ENCODE measurements at places on chromosomes 2 and 18.

DNA sequence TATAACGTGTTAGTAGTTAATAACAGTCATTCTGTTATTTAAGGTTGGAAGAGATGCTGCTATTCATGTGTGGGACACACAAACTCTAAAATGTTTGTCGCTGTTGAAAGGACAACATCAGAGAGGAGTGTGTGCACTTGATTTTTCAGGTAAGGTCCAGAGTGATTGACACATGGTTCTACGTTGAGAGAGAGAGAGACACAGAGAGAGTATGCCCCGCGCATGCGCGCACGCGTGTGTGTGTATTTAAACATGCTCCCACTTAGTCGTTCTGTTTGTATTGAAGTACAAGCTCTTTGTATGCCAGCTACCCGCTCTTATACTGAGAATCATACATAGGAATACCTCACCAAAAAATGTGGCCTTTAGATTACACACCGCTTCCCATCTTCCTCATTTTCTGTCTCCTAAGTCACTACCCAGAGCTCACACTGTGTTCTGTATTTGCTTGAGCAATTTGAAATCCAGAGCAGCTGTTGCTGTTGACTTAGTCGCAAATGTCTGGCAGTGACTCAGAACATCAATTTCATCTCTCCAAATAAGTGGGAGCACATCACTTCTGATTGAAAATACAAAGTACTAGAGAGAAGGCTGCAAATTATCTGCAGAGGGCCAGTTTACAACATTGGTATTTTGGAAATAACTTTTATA is 148.1 kb downstream of the EML6 start:
- no peak for DNase-seq

GRCh38 chr18:59802031-59802430 is 97.8 kb upstream of the PMAIP1 start:
- DNase-seq = no peak

DNA sequence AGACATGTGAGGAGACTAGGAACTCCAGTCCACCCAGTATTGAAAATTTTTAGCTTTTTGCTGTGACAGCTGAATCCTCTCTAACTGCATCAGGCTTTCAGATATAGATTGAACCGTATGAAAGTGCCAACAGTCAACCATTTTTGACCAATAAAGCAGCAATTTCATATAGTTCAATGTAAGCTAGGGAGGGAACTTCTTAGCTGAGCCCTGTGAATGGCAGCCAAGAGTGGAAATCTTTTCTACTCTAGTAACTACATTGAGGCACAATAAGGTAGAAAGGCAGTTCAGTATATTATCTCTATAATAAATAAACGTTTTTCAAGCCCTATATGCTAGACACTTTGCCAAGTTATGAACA is 96.3 kb upstream of the TANK start:
- DNase-seq = no peak

- DNase-seq = no peak
Measured at GRCh38 chr2:65277791-65278483, 50.3 kb downstream of the ACTR2 start.

GRCh38 chr2:33272001-33272400 is 204.4 kb upstream of the RASGRP3 start:
- no peak for DNase-seq

DNA sequence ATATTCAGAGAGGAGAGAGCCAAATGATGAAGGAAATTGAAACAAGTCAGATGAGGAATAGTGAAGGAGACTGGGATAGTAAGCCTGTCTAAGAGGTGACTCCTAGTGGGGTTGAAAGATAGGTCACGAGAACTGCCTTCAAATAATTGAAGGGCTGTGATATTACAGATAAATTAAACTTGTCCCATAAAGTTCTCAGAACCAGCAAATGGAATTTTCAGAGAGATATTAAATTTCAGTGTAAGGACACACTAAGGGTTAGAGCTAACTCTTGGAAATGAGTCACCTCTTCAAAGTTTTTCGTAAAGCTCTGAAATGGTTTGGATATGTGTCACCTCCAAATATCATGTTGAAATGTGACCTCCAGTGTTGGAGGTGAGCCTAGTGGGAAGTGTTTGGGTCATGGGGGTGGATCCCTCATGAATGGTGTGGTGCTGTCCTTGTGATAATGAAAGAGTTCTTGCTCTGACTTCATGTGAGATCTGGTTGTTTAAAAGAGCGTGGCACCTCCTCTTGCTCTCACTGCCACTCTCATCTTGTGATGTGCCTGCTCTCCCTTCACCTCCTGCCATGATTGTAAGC is 87.3 kb downstream of the BABAM2 start:
- peak; percentile 88 for DNase-seq

- DNase-seq = no peak
Measured at GRCh38 chr18:49524349-49524748, 37.3 kb upstream of the C18orf32 start.

- no peak for DNase-seq
Measured at GRCh38 chr2:176002688-176003210, 682 bp upstream of the LNPK start.

DNA sequence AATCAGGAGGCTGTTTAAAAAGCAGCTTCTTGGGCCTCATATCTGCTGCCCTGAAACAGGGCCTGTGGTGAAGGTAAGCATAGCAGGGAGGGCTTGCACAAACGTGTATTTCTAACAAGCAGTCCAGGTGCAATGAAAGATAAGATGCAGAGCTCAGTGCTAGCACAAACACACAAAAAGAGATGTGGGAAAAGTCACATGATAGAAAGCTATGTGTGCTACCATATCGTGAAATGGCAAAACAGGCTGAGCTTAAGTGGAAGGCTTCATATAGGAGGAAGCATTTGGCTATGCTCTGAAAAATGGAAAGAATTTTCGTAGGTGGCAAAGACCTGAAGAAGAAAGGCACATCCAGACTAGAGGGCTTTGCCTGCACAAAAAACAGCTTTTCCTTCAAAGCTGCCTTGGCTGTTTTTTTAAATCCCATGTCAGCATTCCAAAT is 10.2 kb downstream of the RSAD2 start:
- no peak for DNase-seq

GRCh38 chr2:182078988-182079602 is 93.4 kb downstream of the PPP1R1C start:
- DNase-seq = no peak

GRCh38 chr2:144320491-144320890 is 199.4 kb downstream of the ZEB2 start:
- DNase-seq = no peak

DNA sequence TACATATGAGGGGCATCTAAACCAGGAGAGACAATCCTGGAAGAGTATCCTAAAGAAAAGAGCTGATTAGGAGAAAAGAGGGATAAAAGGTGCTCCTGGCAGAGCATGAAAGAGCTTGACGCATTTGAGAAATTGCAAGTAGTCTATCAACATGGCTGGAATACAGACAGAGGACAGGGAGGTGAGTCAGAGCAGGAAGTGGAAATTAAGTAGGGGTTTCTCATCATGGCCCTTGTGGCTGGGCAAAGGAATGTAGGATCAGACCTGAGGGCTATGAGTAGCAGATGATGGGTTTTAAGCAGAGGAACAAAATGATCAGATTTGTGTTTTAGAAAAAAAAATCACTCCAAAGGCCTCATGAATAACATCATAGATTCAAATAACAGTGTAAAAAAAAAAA is 49.2 kb upstream of the UGP2 start:
- DNase-seq = peak; percentile 78

GRCh38 chr2:238466243-238466756 is 39.6 kb downstream of the ASB1 start:
- no peak for DNase-seq

DNA sequence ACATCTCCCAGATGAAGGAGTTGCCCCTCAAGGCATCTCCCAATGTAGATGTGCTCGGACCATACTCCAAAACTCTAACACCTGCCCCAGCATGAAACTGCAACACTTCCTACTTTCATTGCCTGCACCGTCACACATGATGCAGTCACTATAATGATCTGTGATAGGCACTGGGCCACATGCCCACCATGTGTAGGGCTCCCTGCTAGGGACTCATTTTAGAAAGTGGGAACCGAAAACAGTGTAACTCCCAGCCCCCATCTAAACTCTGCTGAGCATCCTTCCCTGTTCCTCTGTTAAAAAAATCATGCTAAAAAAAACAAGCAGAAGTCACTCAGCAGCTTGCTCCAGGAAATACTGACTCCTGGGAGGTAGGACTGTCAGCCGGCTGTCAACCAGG is 496.1 kb upstream of the RAB6C start:
- DNase-seq = no peak

GRCh38 chr2:240430595-240430994 is 4.9 kb upstream of the GPC1 start:
- DNase-seq = no peak

DNA sequence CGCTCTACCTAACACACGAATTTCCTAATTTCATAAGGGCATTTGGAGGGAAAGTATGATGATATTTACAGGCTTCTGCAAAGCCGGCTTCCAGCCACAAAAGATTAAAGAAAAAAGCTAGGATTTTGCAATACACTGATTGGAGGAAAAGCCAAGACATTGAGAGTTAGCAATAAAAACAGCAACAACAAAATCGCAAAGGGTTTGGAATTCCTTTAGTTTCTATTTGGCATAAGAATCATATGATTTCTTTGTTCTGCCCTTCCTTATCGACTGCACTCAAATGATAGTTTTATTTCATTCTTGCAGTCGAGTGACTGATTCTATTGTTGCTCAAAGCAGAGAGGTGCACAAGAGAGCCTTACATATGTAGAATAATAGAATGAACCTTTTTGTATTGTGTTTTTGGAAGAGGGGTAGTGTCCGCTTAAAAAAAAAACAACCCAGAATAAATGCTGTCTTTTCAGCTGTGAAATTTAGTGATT is 3.9 kb upstream of the ZNF532 start:
- DNase-seq = no peak

DNA sequence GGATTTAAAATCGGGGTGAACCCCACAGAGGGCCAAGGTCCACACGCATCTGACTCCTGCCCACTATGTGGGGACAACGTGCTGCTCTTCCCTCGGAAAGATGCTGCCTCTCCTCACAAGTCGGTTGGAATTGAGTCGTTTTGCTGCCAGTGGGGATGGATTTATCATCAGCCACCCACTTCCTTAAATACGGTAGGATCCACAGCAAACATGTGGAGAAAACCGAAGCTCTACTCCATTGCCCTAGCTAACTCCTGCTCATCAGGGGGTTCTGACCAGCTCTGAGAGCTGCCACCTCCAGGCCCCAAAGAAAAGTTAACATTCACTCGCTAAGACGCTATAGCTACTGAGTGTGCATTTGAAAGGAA is 80.9 kb downstream of the CHRNA1 start:
- DNase-seq = no peak

DNA sequence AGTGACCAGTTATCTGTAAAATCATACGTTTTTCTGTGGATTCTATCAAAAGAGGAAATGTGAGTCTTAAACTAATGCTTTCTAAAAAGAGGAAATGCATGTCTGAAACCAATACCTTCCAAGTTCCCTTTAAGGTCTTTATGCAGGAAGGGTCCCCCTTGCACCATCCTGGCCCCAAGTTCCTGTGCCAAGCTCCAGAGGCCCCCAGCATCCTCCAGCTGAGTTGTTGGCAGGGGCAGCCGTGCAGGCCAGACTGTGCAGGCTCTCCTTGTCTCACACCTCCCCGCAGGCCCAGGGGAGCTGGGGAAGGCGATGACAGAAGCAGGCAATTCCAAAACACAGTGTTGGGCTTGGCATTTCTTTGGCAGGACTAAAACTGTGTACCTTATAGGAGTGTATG is 39.2 kb downstream of the DPYSL5 start:
- no peak for DNase-seq

DNA sequence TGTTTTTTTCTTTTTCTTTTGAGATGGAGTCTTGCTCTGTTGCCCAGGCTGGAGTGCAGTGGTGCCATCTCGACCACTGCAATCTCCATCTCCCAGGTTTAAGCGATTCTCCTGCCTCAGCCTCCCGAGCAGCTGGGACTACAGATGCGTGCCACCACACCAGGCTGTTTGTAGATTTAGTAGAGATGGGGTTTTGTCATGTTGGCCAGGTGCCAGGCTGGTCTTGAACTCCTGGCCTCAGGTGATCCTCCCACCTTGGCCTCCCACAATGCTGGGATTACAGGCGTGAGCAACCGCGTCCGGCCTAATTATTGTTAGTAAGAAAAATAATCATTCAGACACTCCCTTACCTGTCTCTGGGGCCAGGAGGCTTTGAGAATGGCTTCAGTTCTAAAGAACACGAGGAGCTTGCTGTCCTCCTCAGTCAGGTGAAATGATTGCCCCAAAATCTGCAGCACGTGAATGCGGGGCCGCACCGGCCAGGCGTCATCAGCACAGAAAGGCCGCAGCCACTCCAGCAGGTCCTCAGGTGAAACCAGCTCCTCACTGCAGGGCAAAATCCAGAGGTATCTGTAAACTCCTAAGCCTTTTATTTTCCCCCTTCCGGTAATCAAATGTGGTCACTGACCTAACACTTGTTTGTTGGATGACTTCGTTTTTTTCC is 342.6 kb downstream of the NBAS start:
- no peak for DNase-seq

DNA sequence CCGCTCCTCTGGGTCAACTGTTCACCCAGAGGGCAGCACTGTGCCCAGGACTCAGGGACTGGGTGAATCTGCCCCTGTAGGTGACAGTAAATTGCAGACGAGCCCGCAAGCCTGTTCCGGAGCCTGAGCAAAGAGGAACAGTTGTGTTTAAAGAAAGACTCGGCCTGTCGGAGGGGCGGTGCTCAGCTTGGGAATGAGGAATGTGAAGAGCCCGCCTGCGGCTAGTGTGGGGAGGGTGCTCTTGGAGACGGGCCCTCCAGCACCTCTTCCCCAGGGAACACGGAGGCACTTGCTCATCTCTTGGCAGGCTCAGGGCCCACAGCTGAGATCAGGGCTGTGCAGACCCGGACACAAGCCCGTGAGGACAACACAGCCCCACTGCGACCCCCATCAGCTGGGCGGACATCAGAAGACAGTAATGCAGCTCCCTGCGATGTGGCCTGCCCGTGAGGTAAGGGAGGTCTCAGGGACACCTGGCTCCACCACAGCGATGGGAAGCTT is 299.0 kb downstream of the NDUFA10 start:
- DNase-seq = no peak

GRCh38 chr2:59025157-59025757 is 784.1 kb upstream of the FANCL start:
- no peak for DNase-seq

GRCh38 chr2:72991980-72992733 is 74.8 kb downstream of the EMX1 start:
- no peak for DNase-seq

DNA sequence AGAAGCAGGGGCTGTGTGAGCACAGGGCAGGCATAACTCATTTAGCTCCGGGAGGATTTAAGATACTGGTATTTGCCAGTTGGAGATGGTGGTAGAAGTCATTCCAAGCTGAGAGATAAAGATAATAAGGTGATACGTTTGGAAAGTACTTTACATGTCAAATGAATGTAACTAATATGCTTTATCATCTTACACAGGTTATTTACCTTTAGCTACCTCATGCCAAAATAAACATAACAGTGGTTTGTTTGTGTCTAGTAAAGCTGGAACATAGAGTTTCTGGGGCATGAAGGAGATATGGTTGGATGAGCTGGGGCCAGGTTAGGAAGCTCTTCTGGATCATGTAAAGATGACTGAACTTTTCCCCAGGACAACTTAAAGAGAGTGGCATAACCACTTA is 126.9 kb upstream of the PIK3C3 start:
- DNase-seq = no peak

Data from fibroblast of skin of left quadriceps (primary cell).